ENCODE measurements at places on chromosomes 11 and 22.
A peak's percentile ranks its signal among the peaks of the same experiment; 100 is the strongest.

DNA sequence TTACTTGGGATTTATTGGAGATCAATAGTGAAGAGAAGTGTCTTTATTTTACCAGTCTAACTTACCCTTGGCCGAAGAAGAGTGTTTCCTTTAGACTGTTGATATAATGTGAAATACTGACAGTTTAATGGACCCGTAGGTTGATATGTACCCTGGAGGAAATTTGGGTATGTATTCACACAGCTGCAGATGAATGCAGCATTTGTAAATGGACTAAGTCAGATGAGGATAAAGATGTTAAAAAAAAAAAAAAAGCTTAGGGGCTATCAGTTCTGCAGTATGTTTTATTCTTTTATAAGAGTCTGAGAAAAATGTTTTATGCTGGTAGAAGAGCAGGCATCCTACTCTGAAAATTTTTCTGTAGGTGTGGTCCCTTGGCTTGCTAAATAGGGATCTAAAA is 2.7 kb downstream of the REXO2 start:
- no peak for DNase-seq

DNA sequence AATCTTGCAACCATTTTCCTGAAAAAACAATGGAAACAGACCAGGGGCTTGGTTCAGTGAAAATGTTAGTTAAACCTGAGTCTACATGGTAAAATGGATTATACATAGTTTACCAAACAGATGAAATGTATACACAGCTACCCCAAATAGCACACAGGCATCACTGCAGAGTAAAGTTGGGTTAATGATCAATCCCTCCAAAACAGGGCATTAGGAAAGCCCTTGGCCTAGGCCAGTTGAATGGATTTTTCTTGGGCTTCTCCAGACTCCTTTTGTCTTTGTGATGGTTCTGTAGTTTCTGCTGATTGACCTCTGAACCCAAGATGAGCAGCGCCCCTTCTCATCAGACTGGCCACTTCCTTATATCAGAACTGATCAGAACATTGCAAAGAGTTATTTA is 173.5 kb downstream of the RRAS2 start:
- no peak for DNase-seq

GRCh38 chr11:76689313-76690260 is 19.0 kb upstream of the LRRC32 start:
- no peak for DNase-seq

DNA sequence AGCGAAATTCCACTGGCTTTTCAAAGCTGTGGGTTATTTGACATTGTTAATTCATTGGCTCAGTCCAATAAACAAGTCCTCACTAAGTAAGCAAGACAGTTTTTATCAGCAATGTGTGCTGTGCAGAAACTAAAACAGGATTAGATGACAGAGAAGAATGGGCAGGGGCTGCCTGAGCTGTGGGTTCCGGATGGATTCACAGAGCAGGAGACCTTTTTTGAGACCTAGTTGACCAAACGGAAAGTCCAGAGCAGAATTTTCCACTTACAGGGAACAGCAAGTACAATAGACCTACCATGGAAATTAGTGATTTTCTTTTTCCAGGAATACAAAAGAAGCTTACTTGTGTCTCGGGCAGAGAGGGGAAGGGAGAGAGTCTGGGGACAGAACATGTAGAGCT is 5.2 kb upstream of the KDM4F start:
- no peak for DNase-seq

- no peak for DNase-seq
Measured at GRCh38 chr11:48002561-48002960, 22.2 kb downstream of the PTPRJ start.

DNA sequence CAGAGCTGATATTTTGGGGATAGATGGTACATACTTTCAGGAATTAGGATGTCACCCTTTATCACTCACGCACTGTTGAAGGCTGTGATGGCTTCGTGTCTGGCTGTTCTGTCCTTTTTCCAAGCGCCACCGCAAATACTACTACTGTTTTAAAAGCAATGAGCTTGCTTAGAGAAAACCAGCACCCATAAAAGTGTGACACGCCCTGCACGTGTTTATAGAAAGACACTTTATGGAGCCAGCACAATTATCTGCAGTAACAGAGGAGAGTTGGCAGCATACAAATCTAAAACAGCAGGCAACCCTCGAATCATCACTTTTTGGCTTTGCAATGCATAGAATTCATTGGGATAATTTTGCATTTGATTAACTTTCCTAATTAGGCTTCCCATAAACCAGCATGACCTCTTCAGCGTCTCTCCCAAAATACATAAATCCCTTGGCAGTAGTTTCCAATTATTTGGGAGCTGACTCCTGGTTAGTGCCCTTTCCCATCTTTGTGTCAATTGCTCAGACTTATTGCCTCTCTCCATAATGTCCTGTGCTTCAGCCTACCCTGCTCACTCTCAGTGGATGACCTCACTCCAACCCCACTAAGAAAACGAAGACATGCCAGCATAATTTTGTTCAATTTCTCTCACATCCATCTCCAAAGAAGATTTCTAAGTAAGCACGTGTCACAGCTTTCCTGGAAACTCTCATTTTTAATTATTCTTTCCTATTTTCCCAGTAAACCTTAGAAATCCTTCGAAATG is 118.7 kb upstream of the LARGE1 start:
- no peak for DNase-seq

DNA sequence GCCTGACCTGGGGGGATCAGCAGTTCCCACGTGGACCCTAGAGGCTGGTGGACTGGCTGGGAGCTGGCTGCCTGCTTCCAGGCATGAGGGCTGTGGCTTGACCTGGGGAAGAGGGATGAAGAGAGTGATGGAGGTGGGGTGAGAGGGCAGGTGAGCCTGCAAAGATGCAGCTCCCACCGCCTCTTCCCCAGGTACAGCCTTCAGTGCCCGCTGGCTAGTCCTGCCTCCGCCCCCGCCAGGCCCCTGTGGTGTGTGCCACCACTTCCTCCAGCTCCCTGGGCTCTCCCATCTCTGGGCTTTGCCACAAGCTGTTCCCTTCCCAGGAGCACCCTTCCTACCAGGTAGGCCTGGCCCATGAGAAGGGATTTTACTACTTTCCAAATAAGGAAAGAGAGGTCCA is 19.1 kb downstream of the PARVG start:
- no peak for DNase-seq

DNA sequence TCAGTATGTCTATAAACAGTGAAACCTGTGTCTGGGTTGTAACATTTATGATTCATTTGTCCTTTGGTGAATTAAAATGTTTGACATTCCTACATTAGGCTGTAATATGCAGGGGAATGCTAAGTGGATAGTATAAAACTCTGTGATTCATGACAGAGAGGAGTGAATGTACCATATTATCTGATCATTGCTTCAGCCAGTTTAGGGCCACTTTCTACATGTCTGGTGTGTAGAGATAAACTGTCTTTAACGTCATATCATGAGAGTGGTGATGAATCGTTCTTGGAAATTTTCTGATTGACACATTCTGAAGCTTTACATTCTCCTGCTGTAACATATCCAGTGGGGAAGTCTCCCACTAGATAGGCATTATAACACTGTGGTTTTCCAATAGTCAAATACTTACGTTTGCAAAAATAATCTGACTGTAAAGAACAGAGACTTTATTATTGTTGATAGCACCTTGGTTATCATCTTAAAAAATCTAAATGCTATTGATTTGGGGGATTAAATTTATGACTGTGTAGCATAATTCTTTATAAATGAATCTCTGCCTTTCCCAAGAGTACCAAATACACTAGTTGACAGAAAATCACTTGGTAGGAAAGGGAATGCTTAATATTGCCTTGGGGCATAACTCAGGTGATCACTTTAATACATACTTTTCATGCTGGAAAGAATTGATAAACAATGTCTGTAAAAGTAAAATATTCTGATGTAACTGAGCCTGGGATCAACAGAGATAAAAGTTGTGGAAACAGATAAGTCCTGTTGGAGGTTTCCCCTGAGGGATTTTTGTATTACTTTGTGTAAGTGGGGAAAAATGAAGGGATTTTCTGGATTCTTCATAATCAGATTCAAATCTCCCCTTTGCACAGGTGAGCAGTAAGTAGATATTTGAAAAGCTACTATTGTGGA is 427.9 kb downstream of the JRKL start:
- DNase-seq, result no peak

GRCh38 chr11:86610559-86611341 is 61.7 kb downstream of the ME3 start:
- no peak for DNase-seq

DNA sequence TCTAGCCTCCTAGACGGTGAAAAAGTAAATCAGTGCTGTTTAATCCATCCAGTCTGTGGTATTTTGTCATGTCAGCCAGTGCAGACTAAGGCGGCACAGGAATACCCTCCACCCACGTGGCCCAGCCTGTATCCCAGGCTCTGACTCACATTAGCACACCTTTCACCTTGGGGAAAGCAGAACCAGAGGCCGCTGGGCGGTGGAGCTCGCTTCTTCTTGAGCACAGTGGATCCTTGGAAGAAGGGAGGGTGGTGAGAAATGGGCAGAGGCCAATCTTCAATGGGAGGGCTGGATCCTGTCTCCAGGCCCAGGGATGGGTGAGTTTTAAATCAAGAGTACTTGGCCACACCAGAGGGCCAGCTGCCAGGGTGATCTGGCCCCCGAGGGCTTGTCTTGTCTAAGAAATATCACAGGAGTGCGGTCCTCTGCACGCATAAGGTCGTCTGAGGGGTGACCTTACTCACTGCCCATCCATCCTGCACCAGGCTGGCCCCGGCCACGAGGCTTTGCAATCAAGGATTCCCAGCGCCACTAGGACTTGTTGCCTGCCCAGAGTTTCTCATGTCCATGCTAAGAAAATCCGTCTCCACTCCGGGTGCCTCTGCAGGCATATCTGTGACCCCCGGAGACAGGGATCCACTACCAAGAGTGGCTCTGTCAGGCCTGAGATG is 658.5 kb downstream of the BRD1 start:
- no peak for DNase-seq

- no peak for DNase-seq
Measured at GRCh38 chr11:66277471-66278362, at the start of gene CNIH2. Gene CNIH2, plus strand, starts transcription at chr11:66278175. Its CDS starts 282 bp downstream, at chr11:66278457.

GRCh38 chr11:102287964-102288724 is 29.1 kb upstream of the BIRC3 start:
- DNase-seq, result peak; percentile 37

DNA sequence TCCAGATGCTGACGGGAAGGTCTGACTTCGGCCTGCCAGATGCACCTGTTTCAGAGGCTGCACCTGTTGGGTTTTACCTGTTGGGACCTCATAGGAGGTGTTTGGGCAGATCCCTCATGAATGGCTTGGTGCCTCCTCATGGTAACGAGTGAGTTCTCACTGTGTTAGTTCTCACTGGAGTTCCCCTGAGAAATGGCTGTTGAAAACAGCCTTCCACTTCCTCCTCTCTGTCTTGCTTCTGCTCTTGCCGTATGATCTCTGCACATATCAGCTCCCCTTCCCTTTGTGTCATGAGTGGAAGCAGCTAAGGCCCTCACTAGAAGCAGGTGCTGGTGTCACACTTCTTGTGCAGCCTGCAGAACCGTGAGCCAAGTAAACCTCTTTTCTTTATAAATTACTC is 207.6 kb upstream of the SEZ6L start:
- DNase-seq, result no peak

DNA sequence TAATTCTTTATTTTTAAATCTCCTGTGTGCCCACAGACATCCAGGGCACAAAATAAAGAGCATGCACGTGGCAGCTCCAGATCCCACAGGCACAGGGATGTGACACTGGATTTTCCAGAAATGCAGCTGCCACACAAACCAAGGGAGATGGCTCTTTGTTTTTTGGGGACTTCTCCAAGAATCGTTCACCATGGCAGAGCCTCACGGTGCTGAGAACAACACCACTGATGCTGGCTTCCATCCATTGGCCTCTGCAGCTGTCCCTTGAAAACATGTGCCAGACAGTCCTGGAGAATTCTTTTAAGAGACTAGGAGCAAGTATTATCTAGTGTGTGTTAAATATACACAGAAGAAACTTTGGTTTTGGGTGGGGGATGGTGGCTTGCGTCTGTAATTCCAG is 108.4 kb upstream of the SLC22A12 start:
- DNase-seq, result no peak

GRCh38 chr11:1882265-1883238 is 9.1 kb downstream of the PRR33 start:
- no peak for DNase-seq

GRCh38 chr11:46271875-46272815 is 5.3 kb upstream of the CREB3L1 start:
- DNase-seq, result no peak

GRCh38 chr11:22543261-22543660 is 82.4 kb downstream of the FANCF start:
- no peak for DNase-seq
